SK-N-SH (cell line): ENCODE measurements at places on chromosomes 6 and 20. TPM values are rescaled to one million over a fixed set of nuclear protein-coding genes. Genes with fewer than 3 reads are reported as not detected.

OVOL2 gene
- polyA plus RNA-seq = not detected in 2 replicates

GRCh38 chr6:15449011-15449410 is 203.1 kb downstream of the JARID2 start:
- DNase-seq = no peak

SEL1L2 gene
- 0.15 TPM in 1 of 2 replicates, not detected in the other for polyA plus RNA-seq

DNA sequence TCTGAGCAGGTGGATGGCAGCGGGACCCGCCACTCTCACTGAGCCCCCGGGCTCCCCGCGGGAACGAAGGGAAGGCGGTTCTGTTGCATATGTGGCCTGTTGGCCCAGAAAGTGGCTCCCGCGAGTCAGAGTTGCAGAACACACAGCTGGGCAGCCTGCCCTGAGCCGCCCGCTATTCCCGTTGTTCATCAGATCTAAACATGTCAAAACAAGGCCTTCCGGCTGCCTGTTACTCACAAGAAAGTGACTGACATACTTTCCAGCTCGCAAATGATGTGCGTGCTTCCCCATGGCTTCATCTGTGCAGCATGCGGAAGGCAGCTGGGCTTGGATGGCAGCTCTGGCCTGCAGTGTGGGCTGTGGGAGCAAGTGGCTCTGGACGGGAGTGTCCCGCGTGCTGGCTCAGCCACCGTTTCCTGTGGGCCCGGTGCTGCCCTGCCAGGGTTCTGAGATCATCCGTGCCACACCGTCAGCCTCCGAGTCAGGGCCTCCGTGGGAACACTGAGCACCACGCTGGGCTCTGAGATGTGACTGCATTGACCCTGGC is 227.3 kb downstream of the ERMARD start:
- DNase-seq = no peak

DNA sequence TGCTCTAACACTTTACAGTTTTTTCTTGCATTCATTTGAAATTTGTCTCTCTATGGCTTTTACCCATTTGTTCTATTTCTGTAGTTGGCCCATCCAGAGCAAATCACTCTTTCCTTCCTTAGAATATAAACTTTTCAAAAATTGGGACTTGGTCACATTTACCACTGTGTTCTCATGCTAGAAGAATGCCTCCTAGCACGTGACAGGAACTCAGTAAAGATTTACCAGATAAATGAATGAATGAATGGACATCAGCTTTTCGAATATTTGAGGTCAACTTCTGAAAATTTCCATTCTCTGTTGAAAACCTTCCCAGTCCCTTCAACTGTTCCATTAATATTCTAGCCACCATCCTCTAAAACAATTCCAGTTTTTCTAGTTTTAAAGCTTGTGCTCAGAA is 294.5 kb downstream of the CD83 start:
- DNase-seq = no peak

FKBP1C gene
- polyA plus RNA-seq = 1.2 and 1.7 TPM in 2 replicates

SLC16A10 gene
- 0.08 and 0.12 TPM in 2 replicates for polyA plus RNA-seq

DNA sequence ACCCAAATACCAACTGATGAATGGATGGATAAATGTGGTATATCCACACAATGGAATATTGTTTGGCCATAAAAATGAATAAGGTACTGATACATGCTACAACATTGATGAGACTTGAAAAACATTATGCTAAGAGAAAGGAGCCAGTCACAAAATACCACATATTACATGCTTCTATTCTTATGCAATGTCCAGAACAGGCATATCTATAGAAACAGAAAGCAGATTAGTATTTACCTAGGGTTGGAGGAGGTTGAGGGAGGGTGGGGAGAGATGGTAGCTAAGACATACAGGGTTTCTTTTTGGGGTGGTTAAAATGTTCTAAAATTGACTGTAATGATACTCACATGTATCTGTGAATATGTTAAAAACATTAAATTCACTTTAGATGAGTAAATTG is 24.8 kb upstream of the TBX18 start:
- no peak for DNase-seq

GRCh38 chr6:26194329-26194701 is 107.1 kb downstream of the HFE start:
- DNase-seq = no peak

- DNase-seq = no peak
Observed at GRCh38 chr6:2633736-2634135, 117.0 kb downstream of the MYLK4 start.

DNA sequence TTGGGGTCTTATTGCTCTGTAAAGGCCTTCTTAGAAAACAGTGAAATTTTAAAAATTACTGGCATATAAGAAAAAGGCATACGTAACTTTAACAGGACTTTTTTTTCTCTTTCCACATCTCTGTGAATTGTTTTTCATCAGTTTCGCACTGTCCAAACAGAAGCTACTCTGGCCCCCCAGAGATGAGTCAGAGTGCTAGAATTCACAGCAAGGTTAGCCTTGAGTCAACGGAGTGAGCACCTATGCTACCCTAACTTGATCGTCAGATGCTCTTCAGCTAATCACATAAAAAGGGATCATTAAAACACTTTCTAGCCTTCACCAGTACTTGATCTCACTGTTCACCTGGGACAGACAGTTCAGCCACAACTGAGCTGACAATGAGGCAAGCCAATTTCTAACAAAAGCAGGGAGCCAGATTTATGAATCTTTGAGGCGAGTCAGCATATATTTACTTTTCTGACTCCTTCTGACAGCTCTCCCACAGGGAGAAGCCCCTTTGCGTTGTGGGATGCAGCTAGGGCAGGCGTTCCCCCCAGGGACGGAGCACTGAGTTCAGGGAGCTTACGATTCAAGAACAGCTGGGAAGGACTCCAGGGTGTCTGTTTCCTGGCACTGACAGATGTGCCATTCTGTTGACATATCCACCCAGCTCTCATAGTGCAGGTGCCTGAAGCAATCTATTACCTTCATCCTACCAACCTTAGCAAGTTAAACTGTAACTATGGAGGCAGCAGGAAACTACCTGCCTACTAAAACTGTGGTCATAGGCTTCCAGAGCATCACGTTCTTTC is 46.4 kb upstream of the SPDEF start:
- no peak for DNase-seq

DNA sequence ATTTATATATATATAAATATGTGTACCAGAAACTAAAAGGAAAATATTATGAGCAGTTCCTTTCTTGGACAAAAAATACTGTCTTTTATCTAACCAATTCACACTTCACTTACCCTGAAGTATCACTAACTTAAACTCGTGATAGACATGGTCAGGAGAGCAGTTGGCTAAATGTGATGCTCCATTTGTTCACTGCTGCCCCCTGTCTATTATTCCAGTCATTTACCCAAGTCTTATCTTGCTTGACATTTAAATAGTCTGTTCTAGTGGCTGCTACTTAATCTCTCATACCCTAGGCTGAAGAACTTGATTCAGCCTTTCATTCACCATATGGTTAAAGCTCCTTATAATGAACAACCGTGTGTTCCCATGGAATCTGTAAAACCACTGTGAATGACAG is 789.6 kb upstream of the EYS start:
- DNase-seq = no peak

- no peak for DNase-seq
Observed at GRCh38 chr6:170202416-170203135, 88.3 kb downstream of the DLL1 start.

DNA sequence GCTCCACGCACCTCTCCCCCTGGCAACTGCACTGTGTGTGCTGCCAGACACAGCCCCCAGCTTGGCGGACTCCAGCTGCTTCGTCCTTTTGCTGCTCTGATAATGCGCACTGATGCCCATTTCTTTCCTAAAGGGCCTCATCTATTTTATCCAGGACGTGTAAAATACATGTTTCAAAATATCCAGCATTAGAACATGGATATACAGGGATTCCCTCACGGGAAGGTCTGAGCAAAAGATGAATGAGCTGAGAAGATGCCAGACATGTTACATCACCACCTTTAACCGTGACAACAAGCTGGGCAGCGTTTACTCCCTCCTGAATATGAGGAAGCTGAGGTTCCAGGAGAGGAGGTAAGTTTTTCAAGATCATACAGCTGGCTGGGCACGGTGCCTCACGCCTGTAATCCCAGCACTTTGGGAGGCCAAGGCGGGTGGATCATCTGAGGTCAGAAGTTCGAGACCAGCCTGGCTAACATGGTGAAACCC is 32.8 kb downstream of the TNXB start:
- no peak for DNase-seq

DNA sequence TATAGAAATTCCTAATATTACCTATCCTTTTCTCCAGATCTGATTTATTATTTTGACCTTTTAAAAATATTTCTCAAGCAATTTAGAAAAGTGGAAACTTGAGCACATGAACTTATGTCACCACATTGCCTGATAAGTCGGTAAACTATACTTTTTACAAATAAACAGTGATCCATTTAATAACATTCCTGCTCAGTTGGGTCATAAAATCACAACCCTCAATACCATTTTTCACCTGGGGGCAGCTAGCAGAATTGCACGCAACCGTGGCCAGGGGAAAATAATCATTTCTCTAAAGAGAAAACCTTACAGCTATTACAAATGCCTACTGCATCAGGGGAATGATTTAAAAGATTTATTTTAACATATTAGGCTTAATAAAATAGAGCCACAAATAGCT is 614.5 kb downstream of the PHF3 start:
- DNase-seq = no peak

DNA sequence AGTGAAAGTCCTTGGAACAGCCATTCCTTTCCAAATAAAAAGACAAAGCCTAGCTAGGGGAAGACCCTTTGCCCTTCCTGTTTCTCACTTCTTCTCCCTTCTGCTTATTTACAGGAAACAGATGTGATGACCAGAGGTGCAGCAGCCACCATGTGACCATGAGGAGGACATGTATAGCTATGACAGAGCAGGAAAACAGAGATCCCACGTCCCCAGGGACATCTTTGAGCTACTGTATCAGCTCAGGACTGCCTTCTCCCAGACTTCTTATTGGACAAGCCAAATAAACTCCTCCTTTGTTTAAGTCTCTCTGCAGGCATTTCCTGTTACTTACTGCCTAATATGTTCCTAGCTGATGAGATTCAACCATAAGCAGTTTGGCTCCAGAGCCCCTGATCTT is 133.1 kb upstream of the MLN start:
- no peak for DNase-seq

IYD gene
- polyA plus RNA-seq = not detected in 2 replicates

DNA sequence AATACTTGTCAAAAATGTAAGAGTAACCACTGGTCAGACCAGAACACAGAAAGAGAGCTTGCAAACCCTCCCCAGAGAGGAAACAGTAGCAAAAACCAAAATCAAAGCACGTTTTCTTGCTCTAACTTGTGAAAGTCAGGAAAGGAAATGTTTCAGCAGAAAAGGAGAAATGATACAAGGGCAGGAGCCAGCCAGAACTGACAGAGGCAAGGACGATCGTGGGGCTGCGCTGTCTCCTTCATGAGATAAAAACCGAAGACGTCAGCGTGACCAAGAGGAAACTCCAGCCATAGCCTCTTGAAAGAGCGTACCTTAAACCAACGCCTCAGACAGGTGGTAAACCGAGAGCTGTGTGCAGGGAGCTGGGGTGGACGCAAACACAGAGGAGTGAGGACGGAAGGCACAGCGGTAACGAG is 27.5 kb downstream of the LAMA5 start:
- DNase-seq = no peak

- no peak for DNase-seq
Observed at GRCh38 chr6:16669227-16669626, 92.0 kb downstream of the ATXN1 start.

GRCh38 chr6:22788038-22788437 is 218.7 kb downstream of the HDGFL1 start:
- no peak for DNase-seq

ETV7 gene
- 0.31 and 0.39 TPM in 2 replicates for polyA plus RNA-seq

DNA sequence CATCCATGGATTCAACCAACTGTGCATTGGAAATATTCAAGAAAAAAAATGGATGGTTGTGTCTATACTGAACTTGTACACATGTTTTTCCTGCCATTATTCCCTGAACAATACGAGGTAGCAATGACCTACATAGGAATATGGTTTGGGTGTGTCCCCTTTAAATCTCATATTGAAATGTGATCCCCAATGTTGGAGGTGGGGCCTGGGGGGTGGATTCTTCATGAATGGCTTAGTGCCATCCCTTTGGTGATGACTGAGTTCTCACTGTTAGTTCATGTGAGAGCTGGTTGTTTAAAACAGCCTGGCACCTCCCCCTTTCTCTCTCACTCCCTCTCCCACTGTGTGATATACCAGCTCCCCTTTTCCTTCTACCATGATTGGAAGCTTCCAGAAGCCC is 139.8 kb upstream of the BACH2 start:
- DNase-seq = no peak

SLC17A2 gene
- polyA plus RNA-seq = not detected in 2 replicates

PSORS1C2 gene
- not detected in 2 replicates for polyA plus RNA-seq

- no peak for DNase-seq
Observed at GRCh38 chr6:106519460-106520394, 109.6 kb downstream of the RTN4IP1 start.

GRCh38 chr20:2688041-2688591 is 4.5 kb upstream of the EBF4 start:
- DNase-seq = peak; percentile 76
